A673 (cell line): ENCODE measurements at places on chromosomes 2 and 18. TPM values are rescaled to one million over a fixed set of nuclear protein-coding genes. Genes with fewer than 3 reads are reported as not detected.

DNA sequence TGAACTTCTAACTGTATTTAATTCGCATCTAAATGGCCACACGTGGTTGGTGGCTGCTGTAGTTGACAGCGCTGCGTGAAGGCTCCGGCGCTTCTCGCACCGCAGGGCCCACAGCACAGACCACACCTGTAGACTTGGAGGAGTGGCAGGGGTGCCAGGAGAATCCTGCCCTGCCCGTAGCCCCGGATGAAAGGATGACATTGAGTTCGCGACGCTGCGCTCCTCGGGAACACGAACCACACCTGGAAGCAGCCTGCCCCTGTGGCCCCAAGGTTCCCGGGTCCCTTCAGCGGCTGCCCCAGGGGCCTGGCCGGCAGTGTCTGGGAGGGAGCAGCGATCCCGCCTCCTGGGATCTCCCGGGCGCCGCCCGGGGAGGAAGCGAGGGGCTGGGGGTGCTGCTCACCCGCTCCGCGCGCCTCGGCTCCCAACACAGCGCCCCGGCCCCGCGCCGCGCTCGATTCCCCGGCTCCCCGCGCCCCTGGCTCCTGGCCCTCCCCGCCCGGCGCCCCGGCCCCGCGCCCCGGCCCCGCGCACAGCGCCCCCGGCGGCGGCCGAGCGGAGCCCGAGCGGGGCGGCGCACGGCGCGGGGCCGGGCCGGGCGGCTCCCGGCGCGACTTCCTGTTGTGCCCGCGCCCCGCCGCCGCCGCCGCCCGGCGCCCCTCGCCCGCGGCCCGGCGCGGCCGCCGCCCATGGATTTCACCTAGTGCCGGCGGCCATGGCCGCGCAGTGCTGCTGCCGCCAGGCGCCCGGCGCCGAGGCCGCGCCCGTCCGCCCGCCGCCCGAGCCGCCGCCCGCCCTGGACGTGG, at the start of gene RNPEPL1:
RNPEPL1 (plus strand) TSS at position 613 of the 806 bp plus-strand sequence; CDS start at position 716, 103 bp downstream.
- H3K4me1 ChIP-seq = peaks cover 21% of the 10 kb centered on the region
- H3K27ac ChIP-seq = peak within 1 kb of the TSS; percentile 87
- no peaks in the 10 kb centered on the region for H3K36me3 ChIP-seq
- no peaks in the 10 kb centered on the region for H3K27me3 ChIP-seq
- peak within 1 kb of the TSS; percentile 71 for H3K4me3 ChIP-seq
- peak; percentile 59 for DNase-seq

GRCh38 chr2:127516041-127516762, 10.1 kb downstream of the IWS1 start:
- H3K4me1 ChIP-seq = peaks cover 18% of the 10 kb centered on the region
- H3K27me3 ChIP-seq = no peaks in the 10 kb centered on the region
- no peak overlapping the region for H3K4me3 ChIP-seq
- peaks cover 28% of the 10 kb centered on the region for H3K36me3 ChIP-seq

DNA sequence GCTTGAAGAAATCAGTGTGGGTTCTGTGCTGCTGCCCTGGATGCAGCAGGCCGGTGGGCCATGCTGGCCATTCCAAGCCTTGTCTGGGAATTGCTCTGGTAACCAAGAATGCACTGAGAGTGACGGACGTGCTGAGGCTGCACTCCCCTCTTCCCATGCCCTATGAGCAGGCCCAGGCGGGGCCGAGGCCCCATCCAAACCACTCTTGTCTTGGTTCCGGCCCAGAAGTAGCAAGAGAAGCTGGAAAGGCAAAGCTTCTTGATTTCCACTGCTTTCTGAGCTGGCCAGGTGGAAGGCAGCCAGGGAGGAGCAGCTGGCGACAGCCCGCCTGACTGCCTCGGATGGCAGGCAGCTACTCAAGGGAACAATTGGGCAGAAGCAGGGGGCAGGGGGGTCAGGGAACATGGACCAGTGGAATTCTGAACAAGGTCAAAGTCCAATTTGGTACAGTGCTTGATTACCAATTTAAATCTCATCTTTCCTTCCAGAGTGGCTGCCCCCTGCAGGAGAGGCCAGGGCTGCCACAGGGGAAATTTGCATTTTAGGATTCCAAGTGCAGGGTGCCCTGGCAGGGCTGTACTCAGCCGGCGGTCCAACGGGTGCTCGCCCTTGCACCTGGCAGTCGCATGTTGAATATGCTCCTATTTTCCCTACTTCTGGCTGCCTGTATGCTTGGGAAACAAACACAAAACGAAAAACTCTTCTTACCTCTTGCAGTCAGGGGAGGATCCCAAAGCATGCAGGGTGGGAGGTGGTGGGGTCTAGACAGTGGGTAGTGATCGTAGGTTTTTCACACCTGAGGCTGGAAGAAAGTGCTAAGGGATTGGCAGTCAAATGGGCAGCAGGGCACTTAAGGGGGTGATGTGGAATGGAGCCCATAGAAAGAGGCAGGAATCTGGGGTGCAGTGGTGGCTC, 67.3 kb downstream of the LIPG start:
- H3K27me3 ChIP-seq = no peaks in the 10 kb centered on the region
- no peak overlapping the region for H3K27ac ChIP-seq
- DNase-seq = no peak
- no peaks in the 10 kb centered on the region for H3K4me1 ChIP-seq

DNA sequence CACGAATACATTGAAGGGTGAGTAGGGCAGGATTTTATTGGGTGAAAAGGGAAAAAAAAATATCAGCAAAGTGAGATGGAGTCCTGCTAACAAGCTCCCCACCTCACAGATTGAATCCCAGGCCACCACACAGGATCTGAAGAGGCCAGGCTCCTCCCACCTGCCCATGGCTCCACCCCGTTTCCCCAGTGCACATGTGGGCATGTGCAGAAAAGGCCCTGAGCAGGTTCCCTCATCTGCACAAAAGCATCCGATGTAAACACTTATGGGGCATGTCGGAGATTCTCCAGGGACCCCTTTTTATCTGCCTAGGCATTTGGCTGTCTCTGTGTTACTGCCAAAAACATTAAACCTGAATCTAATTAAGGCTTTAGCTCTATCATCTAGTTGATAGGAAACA, 35.2 kb downstream of the SKA1 start:
- no peaks in the 10 kb centered on the region for H3K27me3 ChIP-seq
- H3K36me3 ChIP-seq = no peaks in the 10 kb centered on the region
- H3K4me1 ChIP-seq = no peaks in the 10 kb centered on the region
- peak; percentile 26 for DNase-seq
- H3K4me3 ChIP-seq = no peak overlapping the region
- H3K27ac ChIP-seq = no peak overlapping the region

- no peak overlapping the region for H3K27ac ChIP-seq
- DNase-seq = no peak
Measured at GRCh38 chr2:40204268-40204667, 247.6 kb downstream of the SLC8A1 start.

GRCh38 chr2:37609782-37610181, 61.7 kb downstream of the CDC42EP3 start:
- no peaks in the 10 kb centered on the region for H3K36me3 ChIP-seq
- no peak overlapping the region for H3K27ac ChIP-seq
- H3K4me1 ChIP-seq = no peaks in the 10 kb centered on the region

- H3K27ac ChIP-seq = no peak overlapping the region
- H3K27me3 ChIP-seq = no peaks in the 10 kb centered on the region
- H3K4me1 ChIP-seq = no peaks in the 10 kb centered on the region
- no peak for DNase-seq
- H3K36me3 ChIP-seq = no peaks in the 10 kb centered on the region
Measured at GRCh38 chr2:202700075-202700901, 65.5 kb downstream of the FAM117B start.

DNA sequence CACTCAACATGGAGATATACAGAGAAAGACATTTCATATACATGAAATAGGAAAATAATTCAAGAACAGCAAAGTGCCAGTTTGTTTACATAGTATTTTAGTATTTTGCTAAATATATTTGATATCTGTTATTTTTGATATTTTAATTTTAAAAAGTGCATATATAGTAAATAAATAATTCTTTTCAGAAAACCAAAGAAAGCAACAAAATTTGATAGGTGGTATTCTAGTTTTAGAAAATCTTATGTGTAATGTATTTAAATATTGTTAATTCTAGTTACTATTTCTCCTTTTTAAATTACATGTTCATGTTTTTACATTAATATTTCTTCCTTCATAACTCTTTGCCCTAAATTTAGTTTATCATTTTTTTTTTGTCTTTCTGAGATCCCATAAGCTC, 34.5 kb upstream of the FAM171B start:
- no peak overlapping the region for H3K4me3 ChIP-seq
- peaks cover 1% of the 10 kb centered on the region for H3K4me1 ChIP-seq
- no peak for DNase-seq

DNA sequence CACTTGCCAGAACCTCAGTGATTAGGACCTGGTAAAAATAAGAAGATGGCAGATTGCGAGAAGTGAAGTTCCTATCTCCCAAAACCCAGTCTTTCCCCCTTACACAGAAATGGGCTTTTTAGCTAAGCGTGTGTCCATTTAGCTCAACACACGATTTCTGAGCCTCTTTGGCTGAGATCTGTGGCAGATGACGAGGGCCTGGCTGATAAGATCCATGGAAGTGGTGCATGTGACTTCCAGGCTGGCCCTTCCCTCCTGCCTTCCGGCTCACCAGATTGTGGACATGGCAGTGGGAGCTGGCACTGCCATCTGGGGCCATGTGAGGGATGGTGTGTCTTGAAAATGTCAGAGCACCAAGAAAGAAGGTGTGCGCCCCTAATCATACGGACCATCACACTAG, 41.0 kb upstream of the ZFP36L2 start:
- no peak for DNase-seq
- no peaks in the 10 kb centered on the region for H3K36me3 ChIP-seq
- H3K4me3 ChIP-seq = no peak overlapping the region
- H3K27ac ChIP-seq = no peak overlapping the region

GRCh38 chr2:69279931-69280681, 106.9 kb downstream of the GFPT1 start:
- no peaks in the 10 kb centered on the region for H3K36me3 ChIP-seq

DNA sequence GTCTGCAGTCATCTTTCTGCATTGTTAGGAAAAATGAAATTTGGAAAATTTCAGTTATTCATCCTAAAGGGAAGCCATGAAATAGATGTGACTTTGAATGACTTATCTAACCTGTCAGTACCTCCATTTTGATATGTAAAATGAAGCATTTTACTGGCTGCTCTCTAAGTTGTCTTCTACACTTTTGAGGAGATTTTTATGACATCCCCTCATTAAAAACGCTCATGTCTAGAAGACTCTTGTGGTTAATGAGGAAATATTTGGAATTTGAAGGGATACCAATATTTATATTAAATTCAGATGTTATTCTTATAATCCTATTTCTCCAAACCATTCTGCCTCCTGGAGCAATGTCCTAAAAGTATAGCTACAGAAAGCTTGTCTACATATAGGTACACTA, 73.8 kb upstream of the THUMPD2 start:
- no peaks in the 10 kb centered on the region for H3K27me3 ChIP-seq
- DNase-seq = no peak
- no peak overlapping the region for H3K4me3 ChIP-seq
- peaks cover 5% of the 10 kb centered on the region for H3K4me1 ChIP-seq

DNA sequence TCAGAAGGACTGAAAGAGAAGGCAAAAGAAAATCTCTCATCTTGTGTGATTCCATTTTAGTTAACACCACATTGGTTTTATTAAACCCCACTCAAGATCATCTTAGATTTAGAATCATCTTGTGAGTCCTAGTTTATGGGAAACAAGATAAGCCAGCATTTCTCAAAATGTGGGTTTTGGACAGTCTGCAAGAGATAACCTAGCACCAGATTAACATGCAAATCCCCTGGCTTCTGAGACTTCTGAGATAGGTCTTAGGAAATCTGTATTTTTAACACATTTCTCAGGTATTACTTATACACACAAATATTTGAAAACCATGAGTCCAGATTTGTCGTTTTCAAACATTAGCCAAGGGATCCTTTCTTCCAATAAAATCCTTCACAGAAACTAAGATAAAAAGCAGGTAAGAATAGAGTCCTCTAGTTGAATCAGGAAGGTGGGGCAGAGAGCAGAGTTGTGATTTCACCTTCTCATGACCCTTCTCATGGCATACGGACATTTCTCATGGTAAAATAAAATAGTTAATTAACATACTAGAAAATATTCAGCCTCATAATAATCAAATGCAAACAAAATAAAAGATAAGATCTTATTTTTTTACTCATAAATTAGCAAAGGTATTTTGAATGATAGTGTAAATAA, 287.2 kb upstream of the FN1 start:
- H3K4me1 ChIP-seq = peaks cover 16% of the 10 kb centered on the region
- H3K4me3 ChIP-seq = no peak overlapping the region
- H3K27ac ChIP-seq = no peak overlapping the region
- DNase-seq = no peak
- no peaks in the 10 kb centered on the region for H3K27me3 ChIP-seq
- no peaks in the 10 kb centered on the region for H3K36me3 ChIP-seq

DNA sequence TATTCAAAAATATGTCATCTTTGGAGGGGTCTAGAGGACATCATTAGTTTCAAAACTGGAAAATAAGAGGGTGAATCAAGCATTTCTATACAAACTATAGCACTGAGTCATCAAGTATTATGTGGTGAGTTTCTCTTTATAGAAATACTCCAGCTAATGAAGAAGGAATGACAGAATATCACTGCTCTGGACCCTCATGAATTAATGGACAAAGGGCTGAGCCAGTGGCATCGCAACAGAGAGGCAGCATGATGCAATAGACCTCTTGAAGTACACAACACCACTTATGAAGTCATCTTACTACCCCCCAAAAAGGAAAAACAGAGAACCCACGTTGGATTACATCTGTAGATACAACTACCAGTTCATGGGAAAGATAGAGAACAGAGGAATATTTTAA, 27.4 kb upstream of the EIF2AK3 start:
- no peak overlapping the region for H3K27ac ChIP-seq
- no peak for DNase-seq
- no peaks in the 10 kb centered on the region for H3K4me1 ChIP-seq
- H3K27me3 ChIP-seq = no peaks in the 10 kb centered on the region

DNA sequence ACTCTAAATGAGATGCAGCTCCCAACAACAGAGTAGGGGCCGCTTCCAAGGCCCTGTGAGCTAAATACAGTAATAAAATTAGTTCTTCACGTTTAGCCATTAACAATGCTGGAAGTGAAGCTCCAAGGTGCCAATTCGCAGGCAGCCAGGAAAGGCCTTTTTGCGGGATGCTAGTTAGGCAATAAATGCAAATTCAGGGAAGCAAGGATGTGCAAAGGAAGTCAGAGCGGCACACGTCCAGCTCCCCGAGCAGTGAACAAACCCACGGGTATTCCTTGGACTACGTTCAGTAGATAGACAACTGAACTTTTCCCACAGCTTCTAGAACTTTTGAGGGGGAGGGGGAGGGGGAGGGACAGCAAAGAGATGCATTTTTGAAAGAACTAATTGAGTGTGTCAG, 6.9 kb downstream of the ZNF516 start:
- H3K36me3 ChIP-seq = no peaks in the 10 kb centered on the region
- H3K27me3 ChIP-seq = no peaks in the 10 kb centered on the region
- peak overlapping the region; percentile 11 for H3K4me3 ChIP-seq
- DNase-seq = no peak
- H3K27ac ChIP-seq = no peak overlapping the region

GRCh38 chr18:34760444-34760843, 50.3 kb downstream of the DTNA start:
- H3K4me1 ChIP-seq = peaks cover 8% of the 10 kb centered on the region
- H3K4me3 ChIP-seq = no peak overlapping the region

The NGEF gene
- 0.57 and 0.69 TPM in 2 replicates for total RNA-seq

The NOSTRIN gene
- not detected in 2 replicates for total RNA-seq

The MRPL19 gene
- 94.0 and 98.4 TPM in 2 replicates for total RNA-seq

The IGFBP5 gene
- 5.4 and 7.1 TPM in 2 replicates for total RNA-seq

The GAREM1 gene
- total RNA-seq = 8.4 and 9.5 TPM in 2 replicates

The MC4R gene
- not detected in 2 replicates for total RNA-seq
